ENCODE measurements at places on chromosomes 11 and 22.

GRCh38 chr11:93861808-93862207 lies 11.4 kb upstream of the VSTM5 start:
- no peak for DNase-seq

DNA sequence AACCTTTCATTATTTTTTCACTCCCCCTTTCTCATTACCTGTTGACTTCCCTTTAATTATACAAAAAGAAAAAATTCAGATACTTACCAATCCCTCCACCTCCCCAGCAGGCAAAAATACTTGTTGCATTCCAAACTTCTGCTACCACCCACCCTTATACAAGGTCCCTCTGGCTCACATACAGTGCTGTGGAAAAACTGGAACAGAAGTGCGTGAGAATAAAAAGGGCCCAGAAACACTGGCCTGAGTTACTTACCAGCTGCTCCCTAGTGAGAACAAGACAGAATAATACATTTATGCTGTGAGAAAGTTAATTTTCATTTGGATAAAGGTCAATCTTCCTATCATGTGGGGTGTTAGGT lies 46.9 kb upstream of the RAPSN start:
- DNase-seq: no peak

GRCh38 chr22:36977947-36978660 lies 41.1 kb downstream of the TST start:
- DNase-seq: peak; percentile 88

DNA sequence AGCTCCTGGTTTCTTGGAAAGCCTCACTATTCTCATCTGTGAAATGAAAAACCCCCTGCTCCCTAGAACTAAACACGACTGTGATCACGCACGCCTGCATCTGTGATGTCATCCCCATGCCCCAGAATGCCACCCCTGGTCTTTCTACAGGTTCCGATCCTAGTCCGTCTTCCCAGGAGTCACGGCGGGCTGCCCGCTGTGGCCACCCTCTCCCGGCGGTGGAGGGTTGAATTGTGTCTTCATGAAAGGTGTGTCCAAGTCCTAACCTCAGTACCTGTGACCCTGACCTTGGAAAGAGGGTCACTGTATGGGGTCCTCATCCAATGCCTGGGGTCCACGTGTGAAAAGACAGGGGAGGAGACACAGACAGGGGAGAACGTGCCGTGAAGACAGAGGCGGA lies 14.4 kb downstream of the OSBPL5 start:
- no peak for DNase-seq

DNA sequence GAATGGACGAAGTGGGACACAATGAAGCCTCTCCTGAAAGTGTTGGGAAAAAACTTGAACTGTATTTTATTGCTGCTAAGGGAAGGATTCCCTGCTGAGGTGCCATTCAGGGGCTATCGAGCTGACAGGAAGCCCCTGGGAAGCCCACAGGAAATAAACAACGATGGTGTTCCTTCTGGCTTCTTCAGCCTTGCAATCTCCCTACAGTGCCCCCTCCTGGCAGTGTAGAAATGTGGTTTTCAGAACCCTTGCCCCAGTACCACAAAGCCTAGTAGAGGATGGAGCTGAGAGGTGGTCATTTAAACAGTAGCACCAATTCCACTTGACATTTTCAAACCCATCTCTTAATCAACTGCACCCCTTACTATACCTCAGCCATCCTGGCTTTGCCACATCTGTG lies 676.7 kb upstream of the ARHGAP42 start:
- DNase-seq: no peak

DNA sequence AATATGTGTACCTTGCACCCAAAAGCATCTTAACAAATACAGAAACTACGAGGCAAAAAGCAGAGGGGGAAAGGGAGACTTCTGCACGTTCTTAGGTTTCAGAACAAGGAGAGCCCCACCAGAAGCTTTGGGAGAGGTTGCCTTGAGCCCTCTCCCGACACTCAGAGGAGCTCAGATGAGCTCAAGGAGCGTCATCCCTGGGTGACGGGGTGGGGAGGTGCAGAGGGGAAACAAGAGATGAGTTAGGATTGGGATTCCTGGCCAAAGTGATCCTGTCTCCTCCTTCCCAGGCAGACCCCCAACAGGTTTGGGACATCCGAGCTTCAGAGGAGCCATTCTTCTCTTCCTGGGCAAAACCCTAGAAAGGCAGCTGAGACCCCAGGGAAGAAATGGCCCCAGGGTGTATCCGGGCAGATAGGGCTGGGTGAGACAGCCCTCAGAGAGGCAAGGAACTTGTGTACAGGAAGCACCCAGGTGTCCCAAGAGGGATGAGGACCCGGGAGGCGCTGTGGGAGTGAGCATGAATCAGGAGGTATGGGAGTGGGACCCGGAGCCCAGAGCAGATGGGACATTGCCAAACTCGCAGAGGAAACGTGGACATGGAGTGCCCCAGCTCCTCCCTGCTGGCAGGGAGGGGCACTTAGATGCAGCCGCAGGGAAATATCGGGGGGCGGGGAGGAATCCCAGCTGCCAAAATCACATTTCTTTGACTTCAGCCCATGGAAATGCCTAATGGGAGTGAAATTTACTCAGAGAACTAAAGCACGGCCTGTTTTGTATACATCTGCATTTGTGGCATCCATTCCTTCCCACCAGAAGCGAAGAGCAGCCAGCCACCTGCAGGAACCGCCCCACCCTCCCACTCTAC lies 12.4 kb downstream of the C1QTNF6 start:
- DNase-seq: no peak

- DNase-seq: no peak
Measured at GRCh38 chr11:107482234-107482633, 24.6 kb upstream of the CWF19L2 start.

DNA sequence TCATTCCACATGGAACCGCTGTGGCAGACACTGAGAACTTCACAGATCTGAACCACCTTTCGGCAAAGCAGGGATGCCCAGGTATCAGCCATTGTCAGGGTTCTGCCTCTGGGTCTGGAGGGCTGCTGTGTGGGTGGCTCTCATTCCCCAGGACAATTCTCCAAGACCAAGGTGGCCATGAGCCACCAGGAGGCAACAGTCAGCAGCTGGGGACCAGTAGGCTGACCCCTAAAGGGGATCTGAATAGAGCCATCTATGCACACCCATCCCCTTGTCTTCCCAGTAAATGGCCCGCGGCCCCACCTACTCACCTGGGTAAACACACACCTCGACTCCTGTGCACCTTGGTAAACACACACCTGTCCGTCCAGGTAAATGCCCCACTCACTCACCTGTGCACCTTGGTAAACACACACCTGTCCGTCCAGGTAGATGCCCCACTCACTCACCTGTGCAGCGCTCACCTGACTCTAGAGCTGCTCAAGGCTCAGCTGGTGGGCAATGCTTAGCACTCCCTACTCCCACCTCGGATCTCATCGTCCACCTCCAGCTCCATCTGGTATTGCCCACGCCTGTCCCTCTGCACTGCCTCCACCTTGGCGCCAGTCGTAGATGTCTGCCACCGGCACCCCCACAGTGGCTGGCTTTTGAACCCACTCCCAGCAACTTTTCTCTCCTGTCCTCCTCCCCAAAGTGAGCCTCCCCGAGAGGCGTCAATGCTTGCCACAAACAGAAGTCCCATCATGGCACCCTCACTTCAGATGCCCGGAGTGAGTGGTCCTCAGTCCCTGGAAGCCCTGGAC lies 10.2 kb downstream of the SLC25A1 start:
- DNase-seq: no peak

DNA sequence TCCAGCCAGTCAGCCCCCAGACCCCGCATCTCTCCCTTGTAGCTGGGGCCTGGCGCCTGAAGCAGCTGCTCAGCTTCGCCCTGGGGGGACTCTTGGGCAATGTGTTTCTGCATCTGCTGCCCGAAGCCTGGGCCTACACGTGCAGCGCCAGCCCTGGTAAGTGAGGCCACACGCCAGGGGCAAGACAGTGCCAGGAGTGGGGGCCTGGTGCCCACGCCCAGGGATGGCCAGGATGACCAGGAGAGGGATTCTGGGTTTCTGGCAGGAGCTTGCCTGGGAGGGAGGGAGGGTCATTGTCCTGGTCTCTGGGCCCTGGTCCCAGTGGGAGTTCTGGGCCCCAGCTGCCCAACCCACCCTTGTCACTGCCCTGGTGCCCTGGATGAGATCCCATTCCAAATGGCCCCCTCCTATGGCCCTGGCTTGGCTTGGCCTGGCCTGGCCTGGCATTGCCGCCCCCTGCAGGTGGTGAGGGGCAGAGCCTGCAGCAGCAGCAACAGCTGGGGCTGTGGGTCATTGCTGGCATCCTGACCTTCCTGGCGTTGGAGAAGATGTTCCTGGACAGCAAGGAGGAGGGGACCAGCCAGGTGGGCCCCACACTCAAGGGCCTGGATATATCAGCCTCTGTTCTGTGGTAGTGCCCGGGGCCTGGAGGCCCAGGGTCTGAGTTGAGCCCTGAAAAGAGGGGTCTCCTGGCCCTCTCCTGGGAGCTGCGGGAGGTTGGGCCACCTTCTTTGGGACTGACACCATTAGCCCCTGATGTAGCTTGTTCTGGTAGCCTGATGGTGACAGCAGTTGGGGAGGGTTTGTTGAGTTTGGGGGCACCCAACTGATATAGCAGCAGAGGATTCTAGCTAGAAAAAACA lies 3.7 kb downstream of the SLC39A13 start:
- DNase-seq: no peak

DNA sequence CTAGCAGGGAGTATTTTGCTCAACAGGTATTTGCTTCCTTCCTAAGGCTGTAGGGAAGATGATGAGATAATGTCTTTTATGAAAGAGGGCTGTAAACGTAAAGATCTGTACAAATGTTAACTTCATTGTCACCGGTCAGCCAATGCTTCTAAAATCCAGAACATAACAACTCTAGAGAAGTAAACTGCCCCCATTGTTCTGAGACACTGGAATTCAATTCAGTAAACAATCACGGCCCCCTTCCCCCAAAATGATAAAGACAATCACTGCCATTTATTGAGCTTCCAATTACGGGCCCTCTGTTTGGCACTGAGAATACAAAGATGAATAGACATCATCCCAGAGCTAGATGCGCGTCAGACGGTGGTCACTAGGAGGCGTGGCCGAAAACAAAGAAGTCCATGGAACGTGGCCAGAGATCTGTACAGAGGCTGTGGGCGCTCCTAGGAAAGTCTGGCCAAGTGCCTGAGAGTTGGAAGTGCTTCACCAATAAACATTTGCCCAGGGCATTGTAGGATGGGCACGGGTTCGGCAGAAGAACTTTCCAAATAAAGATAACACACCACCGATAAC lies 576 bp downstream of the TMEM258 start:
- DNase-seq: no peak

DNA sequence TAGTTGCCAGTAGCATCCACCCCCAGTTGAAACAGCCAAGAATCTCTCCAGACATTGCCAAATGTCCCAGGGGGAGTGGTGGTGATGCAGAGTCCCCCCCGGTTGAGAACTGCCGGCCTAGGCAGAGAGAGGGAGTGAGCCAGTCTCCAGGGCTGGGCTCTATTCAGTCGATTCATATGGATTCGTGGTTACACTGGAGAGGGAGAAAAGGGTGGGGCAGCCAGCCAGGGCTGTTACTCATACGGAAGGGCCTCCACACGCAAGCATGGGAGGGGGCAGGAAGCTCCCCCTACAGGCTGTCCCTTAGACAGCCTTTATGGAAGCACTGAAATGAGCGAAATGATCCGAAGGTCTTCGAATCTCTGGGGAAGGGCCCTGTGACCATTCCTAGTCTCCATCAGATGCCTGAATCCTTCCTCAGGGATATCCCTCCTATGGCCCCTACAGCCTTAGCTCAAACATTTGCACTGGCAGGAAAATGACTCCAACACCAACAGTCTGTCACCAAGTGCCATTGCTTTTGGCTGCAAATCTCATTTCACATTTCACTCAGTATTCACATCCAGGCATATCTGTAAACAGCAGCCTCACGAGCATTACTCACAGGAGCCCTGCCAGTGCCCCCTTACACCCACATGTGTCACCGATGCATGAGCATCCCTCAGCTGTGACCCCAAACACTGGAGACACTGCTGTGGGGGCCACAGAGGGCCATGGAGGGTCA lies 18.4 kb upstream of the TLCD5 start:
- DNase-seq: no peak

- peak; percentile 44 for DNase-seq
Measured at GRCh38 chr11:121418625-121419114, 33.4 kb upstream of the SORL1 start.

GRCh38 chr11:36312611-36313472 lies 16.8 kb downstream of the PRR5L start:
- no peak for DNase-seq

DNA sequence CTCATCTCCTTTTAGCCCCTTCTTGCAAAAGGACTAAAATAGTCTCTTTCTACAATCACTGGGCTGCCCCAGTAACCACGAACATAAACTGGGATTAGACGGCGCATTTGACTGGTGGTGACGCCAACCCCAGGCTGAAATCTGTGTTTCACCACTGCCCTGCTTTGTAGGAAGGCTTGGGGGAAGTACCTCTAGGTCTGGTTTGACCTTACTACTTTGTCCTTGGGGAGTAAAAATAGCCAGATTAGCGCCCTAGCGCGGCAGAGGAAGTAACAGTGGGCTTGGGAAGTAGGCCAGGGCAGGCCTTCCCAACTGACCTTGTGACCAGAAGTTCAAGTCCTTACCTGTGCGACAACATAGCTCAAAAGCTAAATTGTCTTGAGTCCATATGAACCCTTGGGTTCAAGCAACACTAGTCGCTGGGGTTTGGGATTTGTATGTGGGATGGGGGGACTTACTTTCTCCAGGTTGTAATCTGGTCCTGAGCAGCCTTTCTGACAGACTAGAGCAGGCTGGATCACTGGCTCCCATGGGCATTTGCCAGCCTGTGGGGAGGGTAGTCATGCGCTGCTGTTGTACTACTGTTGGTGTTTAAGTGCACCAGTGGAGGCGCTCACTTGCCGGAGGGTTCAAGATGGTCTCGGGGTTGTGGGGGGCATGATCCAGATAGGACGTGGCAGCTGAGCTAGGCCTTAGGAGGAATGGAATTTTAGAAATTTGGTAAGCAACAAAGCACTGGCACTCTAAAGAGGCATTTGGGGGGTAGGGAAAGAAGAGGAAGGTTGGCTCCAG lies 953 bp upstream of the PACS1 start:
- DNase-seq: no peak

DNA sequence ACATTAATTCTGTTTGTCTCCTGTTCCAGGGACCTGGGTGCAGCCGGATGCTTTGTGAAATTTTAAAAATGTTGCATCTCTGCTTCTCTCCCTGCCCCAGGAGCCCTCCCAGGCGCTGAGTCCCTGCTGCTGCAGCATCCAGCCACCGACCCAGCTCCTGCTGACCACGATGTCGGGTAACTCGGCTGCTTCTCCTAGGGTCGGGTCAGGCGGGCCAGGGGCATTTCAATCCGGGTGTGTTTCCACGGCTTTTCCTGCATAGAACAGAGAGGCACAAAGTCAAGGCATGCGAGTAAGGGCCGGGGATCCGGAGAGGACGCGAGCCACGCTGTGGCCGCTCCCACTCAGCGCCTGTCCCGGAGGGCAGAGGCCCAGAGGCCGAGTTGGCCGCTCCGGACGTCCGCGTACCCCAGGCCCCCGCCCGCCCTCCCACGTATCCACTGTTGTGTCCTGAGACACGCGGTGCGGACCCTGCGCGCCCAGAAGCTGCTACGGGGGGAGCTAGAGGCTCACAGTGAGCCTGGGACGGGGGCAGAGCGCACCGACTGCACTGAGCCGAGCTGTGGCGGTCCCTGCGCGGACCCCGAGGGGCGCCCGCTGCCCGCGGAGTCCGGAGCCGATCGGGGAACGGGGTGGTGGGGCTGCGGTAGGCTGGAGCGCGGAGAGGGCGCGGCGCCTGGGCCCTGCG lies at the start of gene POU2AF3:
Gene POU2AF3, plus strand, starts transcription at position 134 of the 688 bp plus-strand sequence. Its CDS starts 36 bp downstream, at position 170.
- DNase-seq: no peak

GRCh38 chr11:12376259-12377081 lies 901 bp upstream of the PARVA start:
- DNase-seq: no peak
